ENCODE measurements at places on chromosomes 12 and 14. TPM values are rescaled to one million over a fixed set of nuclear protein-coding genes. Genes with fewer than 3 reads are reported as not detected.

NKX2-1 gene
- total RNA-seq: 0.49 TPM

SYT10 gene
- total RNA-seq: 1.7 TPM

KTN1 gene
- 66.6 TPM for total RNA-seq

MIP gene
- total RNA-seq: not detected

ATP5MC2 gene
- total RNA-seq: 41.6 TPM

ASCL1 gene
- total RNA-seq: 8.6 TPM

Measured in temporal lobe (tissue), 4 donors.